ENCODE measurements at places on chromosomes 5 and 9.

GRCh38 chr9:127721391-127721821, 5.5 kb downstream of the TTC16 start:
- DNase-seq, result no peak

- DNase-seq, result no peak
Observed at GRCh38 chr9:98540476-98540875, 168.3 kb downstream of the GABBR2 start.

DNA sequence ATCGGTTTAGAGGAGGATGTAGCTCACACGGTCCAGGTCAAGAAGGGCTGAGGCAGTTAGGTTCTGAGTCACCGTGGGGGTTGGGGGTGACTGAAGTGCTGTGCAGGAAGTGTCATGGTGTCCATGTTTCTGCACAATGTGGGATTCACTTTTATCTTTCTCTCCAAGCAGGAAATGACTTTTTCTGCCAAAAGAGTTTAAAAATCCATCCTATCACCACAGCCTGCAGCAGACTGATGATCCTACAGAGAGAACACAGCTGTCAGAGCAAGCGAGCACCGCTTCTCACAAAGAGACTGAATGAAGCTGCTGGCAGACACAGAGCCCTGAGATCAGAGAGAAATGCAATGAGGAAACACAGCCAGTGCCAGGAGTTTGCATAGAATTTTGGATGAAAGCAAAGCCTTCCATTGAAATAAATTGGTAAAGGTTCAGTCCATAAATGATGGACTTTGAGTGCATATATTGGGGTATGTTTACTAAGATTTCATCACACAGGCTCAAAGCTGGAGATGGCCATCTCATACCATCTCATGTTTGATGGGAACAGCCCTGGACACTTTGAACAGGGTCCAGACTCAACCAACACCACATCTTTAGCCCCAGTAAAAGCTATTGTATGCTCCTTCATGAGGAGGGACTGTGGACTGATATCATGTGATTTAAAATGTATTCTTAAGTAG, 213.9 kb upstream of the FBXL7 start:
- DNase-seq, result no peak

GRCh38 chr5:170681013-170681433, 102.5 kb upstream of the GABRP start:
- no peak for DNase-seq

DNA sequence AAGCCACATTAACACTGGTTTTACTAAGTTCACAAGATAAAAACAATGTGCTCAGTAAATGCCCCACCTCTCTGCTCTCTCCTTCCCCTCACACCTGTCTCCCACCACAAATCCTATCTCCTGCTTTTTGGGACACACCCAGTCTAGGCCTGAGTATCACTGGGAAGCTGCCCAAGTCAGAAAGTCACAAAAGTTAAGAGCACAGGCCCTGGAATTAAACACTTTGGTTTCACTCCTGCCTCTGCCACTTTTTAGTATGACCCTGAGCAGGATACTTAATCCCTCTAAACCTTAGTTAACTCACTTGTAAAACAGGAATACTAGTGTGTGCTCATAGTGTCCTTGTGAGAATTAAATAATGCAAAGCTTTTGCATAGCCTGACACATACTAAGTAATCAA, 11.3 kb downstream of the C5 start:
- DNase-seq, result no peak

GRCh38 chr5:110751902-110752762, 13.3 kb downstream of the SLC25A46 start:
- DNase-seq, result no peak

DNA sequence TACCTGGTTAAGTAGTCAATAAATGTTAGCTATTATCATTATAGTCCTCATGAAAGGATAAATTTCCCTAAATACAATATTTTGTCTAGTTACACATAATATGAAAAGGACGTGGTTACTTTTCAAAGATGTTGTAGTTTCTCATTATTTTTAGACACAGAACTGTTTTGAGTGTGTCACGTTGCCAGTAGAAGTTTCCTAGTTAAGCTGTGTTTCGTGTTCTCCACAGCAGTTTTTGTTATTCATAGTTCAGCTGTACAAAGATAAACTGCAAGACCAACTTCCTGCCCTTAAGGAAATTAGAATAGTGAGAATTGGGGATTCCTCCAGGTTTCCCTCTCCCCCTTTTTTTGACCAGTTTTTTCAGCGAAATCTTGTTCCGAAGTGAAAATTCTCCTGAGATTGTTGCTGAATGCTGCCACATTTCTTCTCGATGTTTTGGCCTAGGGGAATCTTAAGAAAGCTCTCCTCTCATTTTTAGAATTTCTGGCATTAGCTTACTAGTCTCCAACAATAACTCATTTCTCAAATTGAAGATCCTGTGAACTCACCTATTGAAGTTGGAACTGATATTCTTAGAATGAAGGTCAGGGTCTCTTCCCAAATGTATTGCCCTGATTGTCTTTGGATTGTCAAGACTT, 176.1 kb downstream of the PAM start:
- DNase-seq, result no peak

- DNase-seq, result peak; percentile 41
Observed at GRCh38 chr5:176959051-176959450, 47.5 kb downstream of the UIMC1 start.

DNA sequence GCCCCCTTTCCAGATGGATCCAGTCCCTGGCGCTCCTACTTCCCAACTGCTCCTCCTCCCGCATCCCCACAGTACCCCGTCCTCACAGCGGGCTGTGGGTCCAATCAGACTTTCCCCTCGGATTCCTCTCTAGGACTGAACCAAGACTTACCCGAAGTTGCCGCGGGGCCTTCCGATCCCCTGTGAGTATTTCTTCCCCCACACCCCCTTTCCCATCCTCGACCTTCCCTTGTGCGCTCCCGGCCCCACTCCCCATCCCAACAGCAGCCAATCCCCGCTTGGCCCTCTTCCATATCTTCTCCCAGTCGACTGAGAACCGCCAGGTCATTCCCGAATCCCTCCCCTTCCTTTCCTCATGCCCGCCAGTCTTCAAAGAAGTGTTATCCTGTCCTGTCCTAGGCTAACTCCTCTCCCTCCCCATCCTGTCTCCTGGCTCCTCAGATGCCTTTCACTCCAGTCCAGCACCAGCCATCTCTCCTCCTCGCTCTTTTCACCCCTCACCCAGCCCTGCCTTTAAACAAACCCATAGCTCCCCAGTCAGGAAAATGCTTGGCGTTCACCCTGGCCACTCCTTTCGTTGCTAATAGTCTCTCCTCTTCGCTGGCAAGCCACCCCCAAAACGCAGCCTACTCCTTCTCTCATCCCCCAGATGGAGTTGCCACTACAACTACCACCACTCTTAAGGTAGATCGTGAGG, 646 bp downstream of the SWI5 start:
- DNase-seq, result no peak

DNA sequence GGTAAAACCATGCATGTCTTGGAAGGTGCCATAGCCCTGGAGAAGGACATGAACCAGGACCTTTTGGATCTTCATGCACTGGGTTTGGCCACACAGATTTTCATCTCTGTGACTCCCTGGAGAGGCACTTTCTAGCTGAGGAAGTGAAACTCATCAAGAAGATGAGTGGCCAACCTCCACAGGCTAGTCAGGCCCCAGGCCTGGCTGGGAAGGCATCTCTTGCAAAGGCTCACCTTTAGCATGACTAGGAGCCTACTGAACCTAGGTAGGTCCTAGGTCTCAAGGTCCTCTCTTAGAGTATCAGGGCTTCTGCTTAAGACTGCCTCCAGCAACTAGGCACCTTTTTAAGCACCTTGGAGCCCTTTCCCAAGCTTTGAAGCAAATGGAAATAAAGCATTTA, 1448.7 kb upstream of the ACO1 start:
- DNase-seq, result no peak

DNA sequence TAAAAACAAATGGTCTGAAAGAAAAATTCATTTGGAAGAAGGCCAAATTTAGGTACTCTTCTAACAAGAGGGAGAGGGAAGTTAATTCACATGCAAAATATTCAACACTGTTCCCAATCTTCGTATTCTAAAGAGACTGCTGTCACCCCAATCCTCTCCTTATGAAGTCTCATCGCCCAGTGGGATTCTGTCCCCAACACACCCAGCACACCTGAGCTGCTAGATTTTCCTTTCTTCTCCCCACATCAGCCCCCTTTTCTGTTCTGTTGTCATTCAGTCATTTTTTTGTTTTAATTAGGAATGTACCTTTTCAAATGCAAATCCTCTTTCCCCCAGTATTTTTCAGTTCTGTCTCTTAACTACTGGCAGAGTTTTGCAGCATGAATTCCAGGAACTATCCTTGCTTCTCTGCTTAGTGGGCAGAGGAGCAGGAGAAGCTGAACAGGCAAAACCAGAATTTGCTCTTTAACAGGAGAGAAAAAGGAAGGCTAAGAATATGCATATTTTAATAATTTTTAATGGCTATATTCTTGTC, 366.9 kb downstream of the MAN2A1 start:
- DNase-seq, result no peak

DNA sequence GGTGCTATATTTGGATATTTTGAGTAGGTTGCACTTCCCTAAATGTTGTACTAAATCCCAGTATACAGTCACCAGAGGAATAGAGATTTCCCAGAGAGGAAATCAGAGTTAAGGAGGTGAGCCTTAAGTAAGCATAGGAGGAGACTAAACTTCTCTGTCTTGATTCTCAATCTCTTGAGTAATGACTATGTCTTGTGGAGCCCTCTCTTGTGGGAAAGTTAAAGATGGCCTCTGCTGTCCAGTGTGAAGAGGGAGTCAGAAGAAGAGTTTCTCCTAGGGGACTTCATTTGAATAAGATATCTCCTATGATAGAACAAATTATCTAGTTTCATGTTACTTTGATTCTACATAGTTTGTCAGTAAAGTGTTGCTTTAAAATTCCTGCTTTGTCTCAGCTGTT, 502.5 kb downstream of the PDE4D start:
- no peak for DNase-seq

GRCh38 chr5:10854506-10855277, 93.7 kb upstream of the DAP start:
- DNase-seq, result no peak

- no peak for DNase-seq
Observed at GRCh38 chr9:3514786-3515185, 11.0 kb downstream of the RFX3 start.

Data from NCI-H2081 treated with DMSO at 0.1 percent for 48 hours (cell line).